Activated CD4-positive, alpha-beta T cell treated with anti-CD3 and anti-CD28 coated beads for 36 hours (primary cell): ENCODE measurements at places on chromosomes 1 and 21. TPM values are rescaled to one million over a fixed set of nuclear protein-coding genes. Genes with fewer than 3 reads are reported as not detected.
A peak's percentile ranks its signal among the peaks of the same experiment; 100 is the strongest.

DNA sequence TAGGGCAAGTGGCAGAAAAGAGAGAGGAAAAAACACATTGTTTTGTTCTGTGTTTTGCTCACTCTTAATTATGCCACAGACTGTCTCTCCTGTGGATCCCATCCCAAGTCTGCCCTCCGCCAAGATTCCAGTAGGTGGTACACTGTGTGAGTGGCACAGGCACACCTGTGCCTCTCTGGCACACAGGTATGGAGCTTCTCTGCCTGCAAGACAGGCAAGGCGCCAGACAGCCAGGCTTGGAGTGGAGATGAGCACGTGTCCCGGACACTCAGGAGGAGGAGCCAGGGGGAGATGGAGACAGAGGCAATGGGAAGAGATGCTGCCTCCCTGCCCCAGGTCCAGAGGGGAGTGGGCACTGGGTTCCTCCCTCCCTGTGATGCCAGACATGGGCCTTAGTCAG is 6.5 kb upstream of the GRIK3 start:
- DNase-seq = no peak

DNA sequence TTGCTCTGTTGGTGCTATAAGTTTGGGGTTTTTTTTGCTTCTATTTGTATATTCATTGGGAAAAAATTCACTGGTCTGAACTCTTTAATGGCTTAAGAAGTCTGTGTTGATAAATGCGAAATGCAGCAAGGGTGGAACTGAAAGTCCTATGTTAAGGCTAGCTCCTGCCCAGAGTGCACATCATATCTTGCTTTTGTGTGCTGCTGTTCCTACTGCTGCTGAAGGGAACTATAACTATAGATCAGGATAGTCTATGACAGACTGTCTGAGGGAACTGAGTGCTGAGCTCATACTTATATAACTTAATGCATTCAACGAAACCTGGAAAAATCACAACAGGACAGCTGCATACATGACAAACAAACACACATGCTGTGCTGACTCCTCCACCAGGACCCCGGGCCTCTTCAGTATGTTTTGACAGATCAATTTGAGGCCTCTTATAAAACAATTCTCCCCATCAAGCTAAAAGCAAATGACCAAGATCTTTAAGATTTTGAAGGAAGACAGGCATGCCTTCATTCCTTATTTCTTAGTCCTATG is 1031.5 kb upstream of the ADGRL2 start:
- DNase-seq = no peak

- no peak for DNase-seq
Measured at GRCh38 chr21:35053356-35054096, 4.4 kb upstream of the RUNX1 start.

GRCh38 chr1:211874521-211875347 is 44.2 kb upstream of the LPGAT1 start:
- DNase-seq = no peak

Gene TNFRSF4
- 340 TPM for total RNA-seq

Gene REN
- not detected for total RNA-seq

DNA sequence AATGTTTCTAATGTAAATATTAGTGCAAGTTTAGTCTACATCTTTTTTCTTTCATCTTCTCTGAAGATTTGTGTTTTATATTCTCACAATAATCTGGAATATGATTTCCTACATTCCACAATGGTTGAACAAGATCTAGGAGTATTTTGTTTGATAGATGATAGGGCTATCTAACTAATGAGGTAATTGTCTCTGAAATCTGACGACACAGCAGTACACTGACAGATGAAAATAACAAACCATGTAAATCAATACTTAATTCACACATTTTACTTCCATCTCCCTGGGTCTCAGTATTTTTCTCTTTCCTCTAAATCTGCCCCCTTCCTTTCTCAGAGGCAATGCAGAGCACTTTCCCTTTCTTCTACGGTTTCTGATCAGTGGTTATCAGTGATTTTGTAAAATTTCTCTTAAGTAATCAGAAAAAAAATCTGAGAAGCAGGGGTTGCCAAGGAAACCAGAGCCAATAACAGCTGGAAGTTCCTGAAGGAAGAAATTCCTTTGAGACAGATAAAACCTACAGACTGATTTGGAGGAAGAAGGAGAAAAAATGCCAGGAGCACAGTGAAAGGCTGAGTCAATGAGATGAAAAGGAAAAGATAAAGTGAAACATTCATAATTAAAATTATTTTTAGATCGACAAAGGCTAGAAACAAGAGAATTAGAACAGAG is 7.3 kb upstream of the ANKRD13C start:
- no peak for DNase-seq

Gene TDRD5
- total RNA-seq = not detected

GRCh38 chr1:205975387-205975998 is 27.7 kb downstream of the RAB7B start:
- no peak for DNase-seq

GRCh38 chr1:17683598-17683997 is 71.5 kb upstream of the ACTL8 start:
- no peak for DNase-seq

GRCh38 chr1:234987415-234988154 is 141.1 kb downstream of the TOMM20 start:
- no peak for DNase-seq

Gene RIMS3
- total RNA-seq = 2.7 TPM

Gene LPAR3
- 0.21 TPM for total RNA-seq

DNA sequence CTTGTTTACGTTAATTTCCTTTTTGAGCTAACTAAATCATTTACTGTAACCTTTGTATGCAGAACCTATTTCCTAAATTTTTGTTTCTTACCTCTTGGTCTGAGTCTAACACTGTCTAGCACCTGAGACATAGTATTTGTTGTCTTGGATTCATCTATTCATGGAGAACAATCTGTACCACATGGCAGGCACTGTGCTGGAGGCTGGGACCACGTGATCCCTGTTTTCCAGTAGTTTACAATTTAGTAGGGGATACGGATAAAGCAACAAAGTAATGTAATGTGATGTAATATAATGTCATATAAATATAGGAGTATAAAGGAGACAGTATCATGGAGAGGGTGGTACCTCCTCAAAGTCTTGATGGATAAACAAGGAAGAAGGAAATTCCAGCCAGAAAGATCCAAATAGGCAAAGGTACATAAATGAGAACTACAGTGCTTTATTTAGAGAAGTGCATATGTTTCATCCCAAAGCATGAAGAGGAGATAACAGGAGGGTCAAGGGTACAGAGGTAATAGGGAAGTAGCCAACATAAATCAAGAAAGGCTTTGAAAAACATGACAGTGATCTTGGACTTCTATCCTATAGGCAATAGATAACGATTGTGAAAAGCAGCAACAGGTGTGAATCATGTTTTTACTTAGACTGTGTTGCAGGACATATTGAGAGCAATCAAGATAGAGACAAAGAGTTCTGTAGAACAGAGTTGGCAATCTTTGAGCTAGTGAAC is 25.9 kb upstream of the CLCA4 start:
- DNase-seq = no peak

DNA sequence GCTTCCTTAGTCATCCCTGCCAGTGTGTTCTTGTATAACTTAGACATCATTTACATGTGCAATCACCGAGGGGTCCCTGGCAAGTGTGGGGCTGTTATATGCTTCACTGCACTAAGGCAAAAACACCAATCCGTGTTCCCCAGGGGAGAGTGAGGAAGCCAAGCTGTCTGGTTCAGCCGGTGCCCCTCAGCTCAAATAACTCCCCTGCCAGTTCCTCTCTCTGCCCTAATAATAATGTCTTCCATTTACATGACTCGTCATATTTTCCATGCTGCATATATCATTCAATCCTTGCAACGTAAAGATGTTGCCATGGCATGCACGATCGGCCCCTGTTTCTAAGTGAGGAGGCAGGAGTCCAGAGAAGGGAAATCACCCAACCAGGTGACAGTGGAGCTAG is 24.4 kb upstream of the NDC1 start:
- DNase-seq = peak; percentile 6
